ENCODE measurements at places on chromosomes 2 and 18.

- peak; percentile 85 for DNase-seq
Measured at GRCh38 chr2:39584283-39584965, 81.3 kb upstream of the TMEM178A start.

DNA sequence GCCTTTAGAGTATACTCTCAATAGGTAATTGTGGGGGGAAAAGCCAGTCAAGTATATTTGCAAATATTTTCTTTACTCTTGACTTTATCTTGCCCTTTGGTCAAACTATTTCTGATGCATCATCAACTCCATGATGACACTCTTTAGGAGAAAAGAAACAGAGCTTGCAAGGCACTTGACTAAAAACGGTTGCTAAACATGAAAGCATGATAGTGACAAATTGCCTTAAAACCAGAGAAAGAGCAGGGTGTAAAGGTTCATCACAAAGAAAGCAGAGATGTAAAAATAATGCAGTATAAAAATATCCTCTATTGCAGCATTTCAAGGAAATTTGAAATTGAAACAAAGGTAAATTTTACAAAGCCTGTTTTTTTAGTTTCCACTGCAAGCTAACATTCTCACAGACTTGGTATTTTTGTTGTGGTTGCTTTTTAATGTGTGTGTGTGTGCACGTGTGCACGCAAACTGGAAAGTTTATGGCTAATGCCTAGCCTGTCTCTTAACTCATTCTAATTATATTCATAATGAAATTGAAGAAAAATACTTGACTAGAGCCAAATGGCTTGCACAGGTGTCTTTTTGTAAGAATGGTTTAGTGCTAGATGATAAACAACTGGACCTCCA is 503.6 kb downstream of the ARHGAP15 start:
- no peak for DNase-seq

GRCh38 chr2:4219571-4219970 is 516.2 kb downstream of the DCDC2C start:
- DNase-seq: no peak

GRCh38 chr2:231392431-231393148 is 2.9 kb upstream of the B3GNT7 start:
- no peak for DNase-seq

DNA sequence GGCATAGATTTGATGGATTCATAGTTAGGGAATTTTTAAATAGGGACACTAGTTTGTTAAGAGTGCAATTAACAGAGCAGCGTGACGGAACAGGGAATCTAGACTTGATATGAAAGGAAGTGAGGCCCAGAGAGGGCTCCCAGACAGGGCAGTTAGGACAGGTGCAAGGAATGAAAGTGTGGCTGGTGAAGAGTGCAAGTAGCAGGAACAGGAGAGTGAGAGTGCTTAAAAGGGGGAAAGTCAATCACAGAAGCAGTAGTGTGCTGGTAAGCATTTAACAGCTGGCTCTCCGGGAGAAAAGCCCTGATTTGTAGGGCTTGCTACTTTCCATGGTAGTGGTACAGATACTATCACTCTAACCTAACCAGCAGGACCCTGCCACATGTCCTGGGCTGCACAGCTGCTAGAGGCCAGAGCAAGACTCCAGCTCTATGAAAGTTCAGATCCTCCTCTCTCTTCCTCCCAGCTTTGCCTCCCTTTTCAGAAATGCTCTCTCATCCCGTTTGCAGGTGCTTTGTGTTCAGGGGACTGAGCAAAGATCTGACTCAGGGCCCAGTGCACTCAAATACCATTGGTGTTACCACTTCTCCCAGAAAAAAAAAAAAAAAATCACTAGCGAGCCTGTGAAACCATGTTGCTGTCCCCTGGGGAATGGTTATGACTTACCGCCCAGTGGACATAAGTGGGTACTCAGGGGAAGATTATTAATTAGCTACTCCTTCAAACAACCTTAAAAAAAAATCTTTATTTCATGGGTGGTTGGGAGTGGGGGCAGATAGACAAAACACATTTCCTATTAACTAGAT is 18.1 kb upstream of the GCFC2 start:
- DNase-seq: no peak

DNA sequence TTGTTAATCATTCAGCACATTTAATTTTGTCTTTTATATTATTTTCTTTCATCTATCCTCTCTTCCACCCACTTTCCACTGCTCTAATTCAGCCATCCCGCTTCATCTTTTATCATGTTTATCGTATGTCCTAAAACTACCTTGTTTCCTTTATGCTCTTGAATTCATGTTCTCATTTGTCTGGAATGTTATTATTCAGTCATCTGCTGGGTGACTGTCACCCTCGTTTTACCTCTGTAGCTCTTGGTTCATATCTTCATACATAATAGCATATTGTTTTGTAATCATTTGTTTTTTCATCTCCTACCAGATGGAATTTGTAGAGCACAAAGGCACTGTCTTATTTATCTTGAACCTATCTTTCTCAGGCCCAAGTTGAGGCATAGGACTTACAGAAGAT is 37.0 kb downstream of the SMCHD1 start:
- no peak for DNase-seq

DNA sequence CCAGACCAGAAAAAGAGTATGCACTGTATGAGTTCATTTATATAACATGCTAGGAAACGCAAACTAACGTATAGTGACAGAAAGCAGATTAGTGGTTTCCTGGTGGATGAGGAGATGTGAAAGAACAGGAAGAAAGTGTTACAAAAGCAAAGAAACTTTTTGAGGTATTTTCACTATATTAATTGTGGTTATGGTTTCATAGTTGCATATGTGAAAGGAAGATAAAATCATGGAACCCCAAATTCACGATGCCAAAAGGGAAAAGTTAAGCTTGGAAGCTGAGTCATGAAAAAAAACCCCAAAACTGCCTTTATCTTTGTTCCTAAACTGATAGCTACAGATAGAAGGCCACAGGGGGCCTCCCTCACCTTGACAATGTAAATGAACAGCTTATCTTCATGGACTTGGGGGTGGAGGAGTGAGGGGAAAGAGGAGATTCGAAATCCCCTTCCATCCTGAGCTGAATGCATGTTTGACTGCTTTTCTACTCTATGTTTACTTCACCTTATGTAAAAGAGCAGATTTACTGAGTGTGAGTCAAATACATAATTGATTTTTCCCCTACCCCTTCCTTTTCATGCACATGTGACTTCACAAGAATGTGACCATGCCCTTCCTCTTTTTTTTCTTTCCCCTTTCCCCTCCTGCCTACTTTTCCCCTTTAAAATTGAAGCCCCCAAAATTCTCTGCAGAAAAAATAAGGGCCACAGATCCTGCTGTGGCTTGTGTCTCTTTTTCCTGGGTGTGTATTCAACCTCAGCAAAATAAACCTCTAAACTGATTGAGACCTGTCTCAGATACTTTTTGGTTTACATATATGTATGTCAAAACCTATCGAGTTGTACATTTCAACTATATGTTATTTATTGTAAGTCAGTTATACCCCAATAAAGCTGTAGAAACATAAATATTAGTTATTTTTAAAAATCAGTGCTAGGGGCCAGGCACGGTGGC is 100.1 kb upstream of the TLK1 start:
- peak; percentile 18 for DNase-seq

DNA sequence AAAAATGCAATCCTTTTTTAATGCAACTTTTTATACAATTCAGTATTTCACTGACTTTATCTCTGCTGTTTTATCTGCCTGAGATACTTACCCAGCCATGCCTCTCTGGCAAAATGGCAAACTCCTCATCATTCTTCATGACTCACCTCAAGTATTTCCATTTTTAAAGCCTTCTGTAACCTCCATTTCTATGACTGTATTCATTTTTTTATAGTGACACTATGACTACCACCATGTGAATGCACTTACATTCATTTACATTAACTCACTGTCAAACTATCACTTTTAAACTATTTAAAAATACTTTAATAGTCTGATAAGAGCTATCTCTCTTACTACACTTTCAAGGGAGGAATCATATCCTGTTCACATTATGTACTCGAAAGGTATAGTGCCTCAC is 99.4 kb upstream of the SCN7A start:
- DNase-seq: peak; percentile 87
